ENCODE measurements at places on chromosomes 3 and 15.

GRCh38 chr15:100200287-100200880 lies 141.4 kb downstream of the ADAMTS17 start:
- DNase-seq: no peak

- DNase-seq: no peak
Observed at GRCh38 chr3:104740874-104741379, 625.8 kb upstream of the ALCAM start.

DNA sequence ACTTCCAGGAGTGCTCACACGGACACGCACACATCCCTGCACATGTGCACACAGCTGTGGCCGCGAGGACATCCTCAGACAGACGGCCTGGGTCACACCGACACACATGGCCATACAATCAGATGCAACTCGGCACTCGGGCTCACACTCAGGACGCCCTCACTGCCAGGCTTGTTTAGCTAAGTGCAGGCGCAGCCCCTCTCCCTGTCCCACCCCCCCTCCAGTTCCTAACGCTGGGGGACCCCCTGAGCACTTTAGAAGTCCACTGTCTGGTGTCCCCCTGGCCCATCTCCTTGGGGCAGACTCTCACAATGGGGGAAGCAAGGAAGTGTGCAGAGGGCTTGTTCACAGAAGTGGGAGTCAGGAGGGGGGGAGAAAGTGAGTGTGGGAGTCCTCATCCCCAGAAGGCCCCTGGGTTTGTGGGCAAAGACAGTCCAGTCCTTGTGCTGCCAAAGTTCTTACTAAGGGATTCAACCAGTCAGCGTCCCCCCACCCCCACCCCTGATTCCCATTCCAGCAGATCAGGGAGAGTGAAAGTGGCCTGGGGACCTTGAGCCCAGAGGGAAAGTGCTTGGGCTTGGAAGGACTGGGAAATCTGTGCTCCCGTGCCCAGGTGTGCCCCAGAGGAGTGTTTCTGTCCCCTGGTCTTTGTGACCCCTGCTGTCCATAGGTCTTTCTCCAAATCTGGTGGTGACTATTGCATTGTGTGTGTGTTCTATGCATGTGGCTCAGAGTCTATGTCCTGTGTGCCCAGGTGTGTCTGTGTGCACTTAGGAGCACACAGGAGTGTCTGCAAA lies 767 bp upstream of the GATA2 start:
- DNase-seq: no peak

DNA sequence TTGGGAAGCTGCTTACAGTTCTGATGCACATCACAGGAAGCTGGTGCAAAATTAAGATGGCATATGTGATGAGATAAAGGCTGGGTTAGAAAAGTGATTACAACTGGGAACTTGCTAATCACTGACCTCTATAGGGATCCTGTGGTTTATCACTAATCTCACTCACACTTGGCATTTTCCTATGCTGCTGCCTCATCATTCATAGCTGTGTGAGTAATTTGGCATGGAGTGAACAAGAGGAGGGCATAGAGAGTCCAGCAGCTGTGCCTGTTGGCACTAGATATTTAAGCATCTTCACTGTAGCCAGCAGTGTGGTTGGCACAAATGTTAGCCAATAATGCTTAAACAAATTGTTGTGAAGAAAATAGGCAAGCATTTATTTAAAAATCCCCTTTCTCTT lies 217.7 kb upstream of the CGNL1 start:
- no peak for DNase-seq

GRCh38 chr15:51263726-51264125 lies 74.7 kb downstream of the CYP19A1 start:
- DNase-seq: no peak

- no peak for DNase-seq
Observed at GRCh38 chr3:278300-279064, 81.9 kb downstream of the CHL1 start.

DNA sequence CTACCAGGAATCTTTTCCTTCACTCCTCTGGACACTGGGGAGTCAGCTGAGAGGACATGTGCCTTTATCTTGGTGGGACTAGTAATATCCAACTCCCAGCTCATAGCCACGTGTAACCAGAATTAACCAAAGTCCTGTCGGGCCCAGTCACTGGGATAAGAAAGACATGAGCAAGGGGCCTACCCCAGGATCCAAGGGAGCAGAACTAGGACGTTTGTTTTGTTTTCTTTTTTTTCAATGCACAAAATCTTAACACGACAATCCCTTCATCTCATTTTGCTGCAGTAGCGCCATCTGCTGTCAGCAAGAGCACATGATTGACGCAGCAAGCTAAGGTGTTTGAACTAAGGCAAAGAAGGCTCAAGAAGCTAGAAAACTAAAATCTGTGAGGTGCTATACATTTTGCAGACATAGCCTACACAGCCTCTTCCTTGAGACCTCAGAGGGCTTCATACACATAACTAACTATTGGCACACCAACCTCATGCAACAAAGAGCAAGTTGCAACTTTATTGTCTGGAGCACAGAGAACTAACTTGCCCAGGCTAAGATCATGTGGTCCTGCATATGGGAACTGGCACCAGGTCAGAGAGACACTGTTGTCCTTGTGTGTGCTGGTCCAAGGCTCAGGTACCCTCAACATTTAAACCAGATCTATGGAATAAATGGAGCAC lies 43.6 kb downstream of the RLBP1 start:
- peak; percentile 75 for DNase-seq

GRCh38 chr15:49286649-49287404 lies 116.8 kb downstream of the GALK2 start:
- DNase-seq: no peak

DNA sequence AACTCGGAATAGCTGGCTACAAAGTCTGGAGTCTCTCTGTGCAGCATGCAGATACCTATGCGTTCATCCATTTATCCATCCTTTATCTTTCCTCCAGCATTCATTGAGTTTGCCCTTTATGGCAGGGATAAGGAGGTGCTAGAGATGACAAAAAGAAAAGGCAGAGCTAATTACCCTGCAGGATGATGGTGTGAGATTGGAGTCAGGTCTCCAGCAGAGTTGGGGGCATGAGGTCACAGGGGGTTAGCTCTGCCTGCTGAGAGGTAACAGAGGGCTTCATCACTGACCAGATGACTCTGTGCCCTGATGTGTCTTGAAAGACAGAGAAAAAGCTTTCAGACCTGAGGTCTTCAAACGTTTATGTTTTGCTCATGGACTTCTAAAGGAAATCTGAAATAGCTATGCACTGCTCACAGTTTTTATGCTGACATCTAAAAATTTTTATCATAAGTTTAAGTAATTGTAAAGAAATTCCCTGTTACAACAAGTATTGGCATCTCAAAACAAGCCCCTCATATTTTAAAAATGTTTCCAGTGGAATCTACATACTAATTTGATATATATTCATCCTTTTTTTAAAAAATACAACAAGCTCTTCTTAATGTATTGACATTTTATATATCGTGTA lies 132.3 kb upstream of the ANKRD28 start:
- no peak for DNase-seq

DNA sequence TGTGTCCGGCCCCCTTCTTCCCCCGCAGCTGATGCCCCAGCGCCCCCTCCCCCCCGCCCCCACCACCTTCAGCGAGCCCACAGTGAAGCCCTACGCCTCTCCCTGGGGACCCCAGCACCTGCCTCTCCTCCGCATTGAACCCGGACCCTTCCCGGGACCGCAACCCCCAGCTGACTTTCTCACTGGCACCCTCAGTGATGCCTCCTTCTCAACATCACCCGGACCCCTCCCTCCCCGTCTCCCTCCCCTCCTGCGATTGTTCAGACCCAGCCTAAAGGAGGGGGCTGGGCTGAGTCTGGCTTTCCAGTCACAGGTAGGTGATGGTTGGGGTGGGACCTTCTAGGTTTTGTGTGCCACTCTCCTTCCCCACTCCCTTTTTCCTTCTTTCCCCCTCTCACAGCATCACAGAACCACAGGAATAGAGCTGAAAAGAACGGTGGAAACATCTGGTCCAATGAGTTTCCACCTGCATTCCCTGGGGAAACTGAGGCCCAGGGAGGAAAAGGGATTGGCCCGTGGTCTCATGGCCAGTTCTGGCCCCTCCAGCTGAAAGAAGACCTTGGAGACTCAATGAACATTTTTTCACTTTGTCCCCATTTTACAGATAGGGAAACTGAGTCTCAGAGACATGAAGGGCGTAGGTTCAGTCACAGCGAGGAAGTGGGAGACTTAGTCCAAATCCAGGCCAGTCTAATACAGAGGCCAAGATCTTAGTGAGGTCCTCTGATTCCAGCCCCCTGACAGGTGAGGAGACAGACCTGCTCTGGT lies 828 bp downstream of the CAND2 start:
- DNase-seq: no peak

DNA sequence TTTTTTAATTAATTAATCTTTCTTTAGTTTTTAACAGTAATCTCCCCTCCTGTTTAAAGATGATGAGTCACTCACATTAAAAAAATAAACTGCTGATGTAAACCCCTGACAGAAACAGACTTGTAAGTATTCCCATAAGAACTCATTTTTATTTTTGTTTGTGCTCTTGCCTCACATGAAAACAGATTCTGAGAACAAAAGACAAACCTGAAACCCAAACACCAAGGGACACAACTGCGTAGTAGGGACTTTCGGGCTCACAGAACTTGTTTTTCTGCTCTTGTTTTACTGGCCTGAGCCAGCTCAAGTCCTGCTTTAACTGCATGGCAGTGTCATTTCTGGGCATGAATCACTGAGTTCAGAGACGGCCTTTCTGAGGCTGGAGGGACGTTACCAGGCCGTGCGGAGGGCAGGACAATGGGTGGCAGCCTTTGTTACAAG lies 600.8 kb downstream of the FOXP1 start:
- peak; percentile 86 for DNase-seq

DNA sequence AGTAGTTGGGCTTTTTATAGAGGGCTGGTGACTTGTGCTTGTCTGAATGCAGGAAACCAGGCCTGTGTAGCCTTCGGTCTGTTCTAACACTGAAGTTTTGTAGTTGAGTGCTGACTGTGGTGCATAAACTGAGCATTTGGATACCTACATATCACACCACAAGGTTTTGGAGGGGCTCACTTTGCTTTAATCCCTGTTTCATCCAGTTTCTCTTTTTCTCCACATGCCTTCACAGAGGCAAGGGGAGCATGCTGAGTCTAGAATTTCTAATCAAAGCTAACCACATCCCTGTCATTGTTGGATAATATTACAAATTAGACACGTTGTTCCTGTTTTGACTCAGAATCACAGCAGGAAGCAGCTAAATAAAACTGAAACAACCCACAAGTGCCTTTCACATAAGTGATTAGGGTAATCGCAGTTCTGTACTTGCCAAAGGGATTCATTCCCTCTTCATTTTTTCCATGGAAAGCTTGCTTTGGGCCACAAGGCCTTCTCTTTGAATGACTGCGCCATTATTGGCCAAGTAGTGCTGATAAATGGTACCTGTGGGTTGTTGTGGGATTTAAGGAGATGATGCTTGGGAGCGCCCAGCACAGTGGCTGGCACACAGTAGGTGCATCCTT lies 48.9 kb downstream of the TGFBR2 start:
- DNase-seq: peak; percentile 55

GRCh38 chr3:78809966-78810365 lies 957.8 kb downstream of the ROBO1 start:
- DNase-seq: no peak

DNA sequence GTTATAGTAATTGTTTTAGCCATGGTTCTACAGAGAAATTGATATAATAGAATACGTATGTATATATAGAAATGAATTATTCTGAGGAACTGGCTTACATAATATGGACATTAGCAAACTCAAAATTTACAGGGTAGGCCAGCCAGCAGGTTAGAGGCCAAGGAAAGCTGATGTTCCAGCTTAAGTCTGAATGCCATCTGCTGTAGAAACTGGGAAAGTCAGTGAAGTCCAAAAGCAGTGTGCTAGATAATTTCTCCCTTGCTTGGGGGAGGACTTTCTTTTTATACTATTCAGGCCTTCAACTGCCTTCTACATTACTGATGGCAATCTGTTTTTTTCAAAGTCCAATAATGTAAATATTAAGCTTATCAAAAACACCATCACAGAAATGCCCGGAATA lies 1174.7 kb downstream of the ZPLD1 start:
- no peak for DNase-seq

DNA sequence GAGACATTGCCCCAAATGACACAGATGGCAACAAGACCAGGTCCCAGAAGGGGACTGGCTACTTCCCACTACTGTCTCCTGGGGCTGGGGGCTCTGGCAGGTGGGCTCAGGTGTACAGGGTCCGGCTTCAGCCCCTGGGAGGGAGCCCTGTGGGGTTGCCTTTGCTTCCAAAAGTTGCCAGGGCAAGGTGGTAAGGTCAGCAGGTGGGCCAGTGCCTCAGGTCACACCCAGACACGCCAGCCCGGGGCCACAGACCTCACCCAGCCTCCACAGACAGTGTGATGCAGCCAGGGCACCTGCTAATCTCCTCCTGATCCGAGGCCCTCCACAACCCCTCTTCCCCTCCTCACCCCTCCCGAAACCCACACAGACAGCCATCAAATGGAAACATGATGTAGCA lies 7.5 kb downstream of the OXTR start:
- no peak for DNase-seq

GRCh38 chr3:38648659-38649499 lies 608 bp downstream of the SCN5A start:
- no peak for DNase-seq

DNA sequence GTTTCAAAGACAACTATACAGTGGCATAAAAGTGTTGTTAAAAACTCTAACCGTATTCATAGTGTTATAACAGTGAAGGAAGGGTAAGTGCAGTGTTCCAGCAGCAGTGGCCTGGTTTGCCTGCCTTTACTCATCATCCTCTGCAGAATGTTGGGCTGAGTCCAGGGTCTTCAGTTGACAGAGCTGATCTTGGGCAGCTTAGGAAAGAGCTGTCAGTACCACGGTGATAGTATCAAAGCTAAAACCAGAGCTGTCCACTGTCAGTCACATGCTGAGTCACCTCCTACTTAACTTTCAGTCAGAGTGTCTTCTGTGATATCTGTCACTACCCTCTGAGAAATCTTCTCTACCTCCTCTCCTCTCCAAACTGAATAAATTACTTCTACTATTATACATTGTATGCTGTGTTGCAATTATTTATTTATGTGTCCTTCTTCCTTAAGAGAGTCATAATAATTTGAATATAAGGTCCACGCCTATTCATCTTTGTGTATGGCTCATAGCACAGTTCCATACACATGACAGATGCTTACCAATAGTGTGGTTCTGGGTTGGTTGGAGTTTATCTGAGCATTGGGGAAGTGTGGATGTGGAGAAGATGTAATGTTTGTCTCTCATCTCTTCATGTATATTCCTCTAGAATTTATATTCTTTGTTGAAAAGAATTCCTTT lies 242.1 kb downstream of the ZIC1 start:
- DNase-seq: no peak

GRCh38 chr15:47388299-47388698 lies 329.0 kb upstream of the SEMA6D start:
- no peak for DNase-seq

Data from mesenchymal stem cell (in vitro differentiated cells and primary cell).